ENCODE measurements at places on chromosomes 7 and 10.
A peak's percentile ranks its signal among the peaks of the same experiment; 100 is the strongest.

DNA sequence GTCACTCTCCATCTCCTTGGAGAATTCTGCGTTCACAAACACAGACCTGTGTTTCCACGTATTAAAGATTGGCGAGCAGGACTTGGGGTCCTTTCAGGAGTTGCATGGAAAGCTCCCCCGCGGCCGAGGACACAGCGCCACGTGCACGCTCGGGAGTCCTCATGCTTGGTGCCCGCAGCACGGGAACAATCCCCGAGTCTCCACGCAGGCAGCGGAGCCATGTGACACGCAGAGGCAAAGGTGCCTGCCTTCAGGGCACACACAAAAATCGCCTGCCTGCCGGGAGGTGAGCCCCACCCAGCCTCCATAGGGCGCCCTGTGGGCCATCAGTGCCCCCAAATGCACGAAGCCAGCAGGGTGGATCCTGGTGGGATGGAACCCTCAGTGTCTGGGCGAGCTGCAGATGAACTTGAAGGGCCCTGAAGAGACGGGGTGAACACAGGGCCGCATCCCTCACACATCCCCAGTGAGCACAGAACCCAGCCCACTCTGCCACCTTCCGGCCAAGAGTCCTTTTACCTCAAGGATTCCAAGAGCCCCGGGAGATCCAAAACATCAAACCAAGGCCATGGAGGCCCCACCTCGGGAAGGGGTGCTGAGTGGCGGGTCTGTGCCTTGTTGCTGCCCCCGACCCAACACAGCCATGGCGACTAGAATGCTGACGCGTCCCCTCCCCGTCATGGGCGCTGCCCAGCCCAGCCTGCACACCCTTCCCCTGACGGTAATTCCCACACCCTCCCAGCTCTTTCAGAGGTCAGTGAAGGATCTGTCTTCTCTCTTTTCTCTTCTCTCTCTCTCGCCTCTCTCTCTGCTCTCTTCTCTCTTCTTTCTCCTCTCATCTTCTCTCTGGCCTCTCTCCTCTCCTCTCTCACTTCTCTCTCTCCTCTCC lies 55.9 kb downstream of the CFAP46 start:
- no peak for DNase-seq

DNA sequence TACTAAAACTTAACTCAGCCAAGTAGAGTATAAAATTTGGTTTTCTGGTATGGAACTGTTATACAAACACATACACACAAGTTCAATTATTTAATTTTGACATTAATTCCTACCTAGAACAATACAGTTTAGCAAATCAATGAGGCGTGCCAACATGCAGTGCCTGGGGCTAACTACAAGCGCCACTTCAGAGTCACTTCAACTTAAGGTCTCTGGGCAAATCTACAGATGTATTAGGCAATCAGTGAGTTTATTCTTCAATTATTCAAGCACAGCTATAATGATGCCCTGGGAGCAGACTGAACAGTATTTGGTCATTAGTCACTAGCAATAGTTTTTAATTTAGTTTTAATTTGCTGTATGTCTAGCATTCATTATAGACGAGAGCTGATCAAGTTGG lies 51.6 kb downstream of the HIBADH start:
- DNase-seq: no peak

- DNase-seq: no peak
Measured at GRCh38 chr7:156604311-156604710, 36.3 kb upstream of the RNF32 start.

- peak; percentile 33 for DNase-seq
Measured at GRCh38 chr10:79242620-79243152, 104.6 kb upstream of the PPIF start.

DNA sequence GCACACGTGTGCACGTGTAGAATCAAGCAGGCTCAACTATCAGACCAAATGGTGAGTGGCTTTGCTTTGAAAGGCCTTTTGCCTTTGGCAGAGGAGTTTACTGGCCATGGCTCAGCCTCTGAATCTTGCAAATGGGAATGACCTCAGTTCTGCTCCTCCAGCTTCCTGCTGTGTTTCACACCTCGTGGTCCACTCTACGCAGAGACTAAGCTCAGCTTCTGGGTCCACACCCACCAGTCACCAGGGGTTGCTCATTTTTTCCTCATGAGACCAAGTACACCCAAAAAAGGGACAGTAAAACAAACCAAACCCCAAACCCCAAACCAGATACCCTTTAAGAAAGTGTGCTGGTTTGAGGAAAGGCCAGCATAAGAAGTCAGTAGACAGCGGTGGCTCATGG lies 236.4 kb downstream of the DNAJB6 start:
- DNase-seq: no peak

- no peak for DNase-seq
Measured at GRCh38 chr7:152654971-152655370, 21.0 kb downstream of the XRCC2 start.

DNA sequence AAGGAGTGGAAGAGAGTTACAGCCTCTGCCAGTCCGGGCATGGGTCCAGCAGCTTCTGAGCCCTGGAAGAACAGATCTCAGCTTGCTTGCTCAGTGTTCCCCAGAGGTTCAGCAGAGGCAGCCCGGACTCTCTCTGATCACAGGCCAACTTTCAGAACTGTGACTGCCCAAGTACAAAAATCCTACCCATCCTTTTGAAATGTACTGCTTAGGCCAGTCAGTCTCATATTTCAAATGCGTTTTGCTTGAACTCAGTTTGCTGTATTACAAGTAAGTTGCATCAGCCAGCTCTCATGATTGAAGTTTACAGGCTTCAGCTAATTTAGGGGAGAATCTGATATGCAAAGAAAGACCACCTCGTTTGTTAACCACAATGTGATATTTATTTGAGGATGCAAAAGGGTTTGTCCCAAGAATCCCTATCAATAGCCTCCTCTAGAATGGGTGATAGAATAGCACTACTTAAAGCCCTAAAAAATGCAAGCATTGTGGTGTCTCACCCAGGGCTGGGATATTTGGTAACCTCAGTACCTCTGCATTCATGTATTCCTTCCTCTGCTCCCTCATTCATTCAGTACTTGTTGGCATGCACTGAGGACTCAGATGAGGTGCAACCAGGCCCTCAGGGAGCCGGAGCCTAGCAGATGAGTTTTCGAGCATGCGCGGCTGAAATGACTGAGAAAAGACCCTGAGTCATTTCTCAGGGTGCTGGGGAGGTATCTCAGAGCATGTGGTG lies 7.0 kb downstream of the AIMP2 start:
- no peak for DNase-seq

DNA sequence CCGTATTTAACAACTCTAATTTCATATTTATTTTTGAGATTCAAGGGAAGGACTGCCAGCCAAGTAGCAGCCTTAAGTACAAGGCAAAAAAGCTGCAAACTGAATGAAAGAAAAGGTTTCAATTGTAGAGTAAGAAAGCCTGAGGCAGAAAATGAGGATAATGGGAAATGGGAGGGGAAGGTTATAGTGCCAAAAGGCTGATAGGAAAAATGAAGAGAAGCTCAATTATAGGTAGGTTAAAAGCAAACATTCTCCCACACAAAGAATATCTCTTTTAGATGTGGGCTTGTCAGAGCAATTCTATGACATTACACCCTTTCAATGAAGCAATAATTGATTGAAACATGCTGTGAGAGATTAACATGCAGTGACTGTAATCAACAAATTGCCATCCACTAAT lies 175.3 kb downstream of the RAPGEF5 start:
- no peak for DNase-seq

DNA sequence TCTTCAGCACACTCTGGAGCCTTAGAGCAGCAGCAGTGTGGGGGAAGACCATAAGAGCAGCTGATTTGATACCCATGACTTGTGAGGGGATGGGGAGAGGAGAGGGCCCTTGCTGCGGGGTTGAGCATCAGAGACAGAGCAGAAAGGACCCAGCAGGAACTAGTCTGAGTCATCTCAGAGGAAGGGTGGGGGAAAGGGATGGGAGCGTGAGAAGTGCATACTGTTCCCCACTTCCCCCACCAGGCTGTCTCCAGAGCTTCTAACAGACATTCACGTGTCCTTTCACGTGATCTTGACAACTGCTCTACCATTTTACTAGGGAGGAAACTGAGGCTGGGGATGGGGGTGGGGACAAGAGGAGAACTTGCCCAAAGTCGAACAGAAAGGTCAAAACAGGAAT lies 38.7 kb downstream of the FAM241B start:
- no peak for DNase-seq

DNA sequence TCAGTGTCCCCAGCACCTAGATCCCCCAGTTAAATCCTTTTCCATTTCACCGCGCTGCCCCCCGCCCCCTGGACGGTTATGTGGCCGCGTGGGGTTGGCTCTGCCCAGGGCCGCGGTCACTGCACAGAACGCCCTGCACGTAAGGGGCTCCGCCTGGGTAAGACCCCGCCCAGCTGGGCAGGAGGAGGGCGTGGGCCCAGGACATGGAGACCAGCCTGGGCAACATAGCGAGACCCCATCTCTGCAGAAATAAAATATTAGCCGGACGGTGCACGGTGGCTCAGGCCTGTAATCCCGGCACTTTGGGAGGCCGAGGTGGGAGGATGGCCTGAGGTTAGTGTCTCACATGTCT lies 650 bp upstream of the ZFAND2A start:
- no peak for DNase-seq

GRCh38 chr7:129780974-129781927 lies 169.7 kb downstream of the NRF1 start:
- DNase-seq: no peak

DNA sequence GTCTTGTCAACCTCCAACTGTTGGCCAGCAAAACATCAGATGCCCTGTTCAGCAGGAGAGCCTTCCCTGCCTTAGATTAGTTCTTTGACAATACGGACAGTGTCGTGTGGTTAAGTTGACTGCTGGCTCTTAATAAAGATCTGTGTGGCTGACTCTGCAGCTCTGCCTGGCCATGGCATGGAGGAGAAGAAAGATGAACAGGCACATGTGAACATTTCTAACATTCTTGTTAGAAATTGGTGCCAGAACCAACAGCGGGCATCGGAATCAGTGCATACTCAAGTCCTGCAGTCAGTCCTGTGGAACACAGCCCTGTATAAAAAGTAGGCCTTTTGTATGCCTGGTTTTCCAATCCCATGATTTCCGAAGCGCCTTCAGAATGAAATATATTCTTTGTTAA lies 455.6 kb downstream of the POM121L12 start:
- no peak for DNase-seq

GRCh38 chr7:90709501-90710465 lies 113.7 kb downstream of the CDK14 start:
- no peak for DNase-seq

DNA sequence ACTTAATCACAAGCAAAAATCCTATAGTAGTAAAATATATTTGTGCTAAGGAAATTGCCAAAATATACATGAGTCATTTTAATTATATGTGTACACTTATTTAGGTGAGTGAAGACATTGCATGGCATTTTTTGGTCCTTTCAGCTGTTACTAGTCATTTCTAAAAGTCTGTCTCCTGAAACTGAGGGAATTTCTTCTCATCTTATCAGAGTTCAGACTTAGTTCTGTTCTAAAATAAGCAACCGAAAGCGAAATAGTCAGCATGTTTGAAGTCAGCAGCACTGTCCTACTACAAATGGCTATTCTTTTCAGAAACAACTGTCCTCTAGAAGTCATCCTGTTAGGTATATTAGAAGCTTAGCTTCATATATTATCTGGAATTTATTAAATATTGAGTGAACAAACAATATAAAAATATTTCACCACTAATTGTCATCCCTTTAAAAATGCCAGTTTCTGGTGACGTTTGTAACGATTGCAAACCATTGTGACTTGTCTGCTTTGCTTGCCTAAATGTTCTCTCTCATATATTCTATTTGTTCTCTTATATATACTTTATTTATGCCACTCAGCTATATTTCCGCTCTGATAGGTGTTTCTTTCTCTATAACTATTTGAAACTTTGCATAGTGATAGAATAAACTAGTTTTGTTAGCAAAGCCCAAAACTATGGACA lies 227.4 kb upstream of the KAT6B start:
- no peak for DNase-seq

DNA sequence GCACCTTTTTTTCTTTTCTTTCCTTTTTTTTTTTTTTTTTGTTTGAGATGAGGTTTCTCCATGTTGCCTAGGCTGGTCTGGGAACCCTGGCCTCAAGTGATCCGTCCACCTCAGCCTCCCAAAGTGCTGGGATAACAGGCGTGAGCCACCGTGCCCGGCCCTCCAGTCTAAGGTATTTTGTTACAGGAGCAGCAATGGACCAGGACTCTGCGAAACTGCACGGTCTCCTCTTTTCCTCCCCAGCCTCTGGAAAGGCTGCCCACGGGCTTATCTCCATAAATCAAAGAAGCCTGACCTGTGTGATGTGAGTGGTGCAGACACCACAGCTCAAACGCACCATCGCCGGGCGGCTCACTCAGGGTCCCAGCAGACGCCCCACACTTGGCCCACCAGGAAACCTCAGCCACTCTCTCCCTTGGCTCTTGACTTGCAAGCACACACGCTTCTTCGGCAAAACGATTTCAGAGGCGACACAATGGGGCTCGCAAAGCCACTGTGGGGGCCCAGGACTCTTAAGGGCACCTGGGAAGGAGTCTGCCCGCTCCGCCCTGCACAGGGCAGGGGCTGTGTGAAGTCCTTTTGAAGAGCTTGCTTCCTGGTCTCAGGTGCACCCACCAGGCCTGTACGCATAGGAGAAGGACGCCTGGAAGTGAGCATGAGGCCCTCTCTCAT lies 20.6 kb downstream of the WDR86 start:
- no peak for DNase-seq
